ENCODE measurements at places on chromosomes 11 and 22.

GRCh38 chr22:50519151-50519550 is 6.2 kb downstream of the SCO2 start:
- DNase-seq = no peak

GRCh38 chr11:13206086-13206640 is 71.4 kb upstream of the BMAL1 start:
- DNase-seq = no peak

GRCh38 chr11:74615311-74615710 is 22.9 kb downstream of the POLD3 start:
- DNase-seq = no peak

GRCh38 chr11:19187114-19187832 is 14.5 kb downstream of the CSRP3 start:
- DNase-seq = no peak

DNA sequence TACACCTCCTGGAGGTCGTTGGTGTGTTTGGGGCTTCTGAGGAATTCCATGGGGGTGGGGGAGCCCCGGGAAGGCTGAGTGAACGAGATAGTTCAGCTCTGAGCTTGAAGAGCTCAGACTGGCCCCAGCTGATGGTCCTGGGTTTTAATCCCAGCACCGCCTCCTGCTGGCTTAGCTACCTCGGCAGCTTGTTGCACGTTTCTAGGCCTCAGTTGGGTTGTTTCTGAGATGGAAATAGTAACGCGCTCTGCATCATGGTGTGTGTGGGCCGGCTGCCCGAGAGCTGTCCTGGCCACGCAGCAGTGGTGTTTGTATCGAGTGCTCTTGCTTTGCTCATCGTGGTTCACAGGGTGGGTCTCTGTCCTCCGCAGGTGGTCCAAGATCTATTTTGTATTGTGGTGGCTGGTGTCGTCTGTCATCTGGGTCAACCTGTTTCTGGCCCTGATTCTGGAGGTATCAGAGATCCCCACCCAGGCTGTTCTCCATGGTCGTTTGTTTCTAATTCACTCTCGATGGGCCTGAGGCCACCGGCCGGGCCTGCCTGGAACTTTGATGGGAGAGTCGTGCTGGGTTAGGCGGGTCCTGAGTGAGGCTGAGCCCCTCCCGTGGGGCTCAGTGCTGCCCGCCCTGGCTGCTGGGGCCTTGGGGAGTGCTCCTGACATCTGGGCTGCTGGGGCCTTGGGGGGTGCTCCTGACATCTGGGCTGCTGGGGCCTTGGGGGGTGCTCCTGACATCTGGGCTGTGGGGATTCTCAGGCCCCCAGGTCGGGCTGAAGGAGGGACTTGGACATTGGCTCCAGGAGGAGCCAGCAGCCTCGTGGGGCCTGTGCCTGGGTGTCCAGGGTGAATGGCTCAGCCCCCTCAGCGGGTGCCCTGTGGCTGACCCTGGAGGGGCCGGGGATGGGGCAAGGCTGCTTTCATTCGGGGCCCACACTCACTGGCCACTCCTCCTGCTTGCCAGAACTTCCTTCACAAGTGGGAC is 37.7 kb downstream of the TPCN2 start:
- DNase-seq = no peak

- DNase-seq = no peak
Observed at GRCh38 chr11:32430568-32431381, 4.6 kb downstream of the WT1 start.

GRCh38 chr11:44083433-44083832 is 12.0 kb upstream of the EXT2 start:
- no peak for DNase-seq

DNA sequence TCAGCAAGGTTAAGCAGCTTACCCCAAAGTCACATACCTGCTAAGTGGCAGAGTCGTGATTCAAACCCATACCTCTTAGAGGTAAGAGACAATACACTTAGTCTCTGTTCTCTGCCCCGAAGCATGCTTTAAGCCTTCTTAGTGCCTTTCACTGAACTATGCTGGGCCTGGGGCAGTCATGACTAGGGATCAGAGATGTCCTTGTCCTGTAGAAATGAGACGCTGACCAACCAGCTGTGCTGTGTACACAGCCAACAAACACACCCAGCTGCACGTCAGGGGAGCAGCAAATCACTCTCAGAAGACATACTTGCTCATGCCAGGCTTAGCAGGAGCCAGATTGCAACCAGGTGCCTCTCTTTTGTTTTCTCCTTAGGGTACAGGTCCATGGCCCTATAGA is 255.7 kb downstream of the BUD13 start:
- no peak for DNase-seq

DNA sequence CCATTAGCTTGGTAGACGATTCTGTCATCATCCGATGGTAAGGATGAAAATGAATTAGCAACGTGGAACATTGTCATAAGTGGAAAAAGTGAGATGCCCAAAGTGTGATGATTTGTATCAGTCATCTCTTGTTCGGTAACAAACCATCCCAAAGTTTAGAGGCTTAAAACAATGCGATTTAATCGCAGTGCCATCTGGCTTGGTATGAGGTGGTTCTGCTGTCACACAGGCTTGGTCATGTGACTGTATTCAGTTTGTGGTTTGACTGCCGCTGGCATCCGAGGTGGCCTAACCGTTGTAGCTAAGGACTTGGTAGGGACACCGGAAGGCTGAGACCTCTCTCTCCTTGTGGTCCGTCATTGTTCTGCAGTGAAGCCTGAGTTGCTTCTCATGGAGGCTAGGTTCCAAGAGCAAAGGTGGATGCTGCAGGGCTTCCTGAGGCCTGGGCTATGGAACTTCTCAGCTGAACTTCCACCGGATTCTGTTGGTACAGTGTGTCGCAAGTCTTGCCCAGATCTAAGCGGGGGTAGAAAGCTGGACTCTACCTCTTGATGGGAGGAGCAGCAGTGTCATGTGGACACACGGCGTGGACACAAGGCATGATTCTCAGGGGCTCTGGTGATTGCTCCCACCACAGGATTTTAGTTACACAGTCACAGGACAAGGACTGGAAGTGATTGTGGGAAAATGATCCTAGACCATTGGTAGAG is 36.3 kb downstream of the BCR start:
- no peak for DNase-seq

- no peak for DNase-seq
Observed at GRCh38 chr11:105610871-105611571, 1.1 kb downstream of the GRIA4 start.

- DNase-seq = no peak
Observed at GRCh38 chr11:83544846-83545245, 258.7 kb upstream of the CCDC90B start.

DNA sequence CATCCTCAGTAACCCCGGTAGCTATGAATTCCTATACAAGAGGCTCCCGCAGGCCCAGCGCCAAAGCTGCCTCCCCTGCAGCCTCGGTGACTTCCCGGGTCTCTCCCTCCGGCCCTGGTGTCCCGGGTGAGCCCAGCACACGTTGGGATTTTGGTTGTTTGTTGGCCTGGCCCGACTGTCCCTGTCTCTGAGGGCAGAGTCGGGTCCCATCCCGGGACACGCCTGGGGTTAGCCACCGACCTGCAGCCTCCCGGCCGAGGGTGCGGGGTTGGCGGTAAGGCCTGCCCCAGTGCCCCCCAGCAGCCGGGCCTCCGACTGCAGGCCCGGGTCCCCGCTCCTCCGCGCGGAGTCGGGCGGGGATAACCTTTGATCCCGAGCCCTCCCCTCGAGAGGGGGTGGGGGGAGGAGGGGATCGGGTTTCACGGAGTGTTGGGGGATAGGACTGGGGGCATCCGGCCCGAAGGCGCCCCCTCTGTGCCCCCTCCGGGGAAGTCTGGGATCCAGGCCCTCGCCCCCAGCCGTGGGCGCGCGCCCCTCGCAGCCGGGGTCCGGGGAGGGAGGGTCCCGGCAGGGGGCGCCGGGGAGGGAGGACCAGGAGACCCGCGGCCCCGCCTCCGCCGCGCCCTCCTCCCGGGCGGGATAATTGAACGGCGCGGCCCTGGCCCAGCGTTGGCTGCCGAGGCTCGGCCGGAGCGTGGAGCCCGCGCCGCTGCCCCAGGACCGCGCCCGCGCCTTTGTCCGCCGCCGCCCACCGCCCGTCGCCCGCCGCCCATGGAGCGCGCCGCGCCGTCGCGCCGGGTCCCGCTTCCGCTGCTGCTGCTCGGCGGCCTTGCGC is at the start of gene FBLN1:
Gene FBLN1 (plus strand): TSS at position 669 of the 835 bp plus-strand sequence. CDS start 103 bp downstream, at position 772.
- no peak for DNase-seq

GRCh38 chr11:64752175-64752970 is 7.4 kb downstream of the PYGM start:
- no peak for DNase-seq

DNA sequence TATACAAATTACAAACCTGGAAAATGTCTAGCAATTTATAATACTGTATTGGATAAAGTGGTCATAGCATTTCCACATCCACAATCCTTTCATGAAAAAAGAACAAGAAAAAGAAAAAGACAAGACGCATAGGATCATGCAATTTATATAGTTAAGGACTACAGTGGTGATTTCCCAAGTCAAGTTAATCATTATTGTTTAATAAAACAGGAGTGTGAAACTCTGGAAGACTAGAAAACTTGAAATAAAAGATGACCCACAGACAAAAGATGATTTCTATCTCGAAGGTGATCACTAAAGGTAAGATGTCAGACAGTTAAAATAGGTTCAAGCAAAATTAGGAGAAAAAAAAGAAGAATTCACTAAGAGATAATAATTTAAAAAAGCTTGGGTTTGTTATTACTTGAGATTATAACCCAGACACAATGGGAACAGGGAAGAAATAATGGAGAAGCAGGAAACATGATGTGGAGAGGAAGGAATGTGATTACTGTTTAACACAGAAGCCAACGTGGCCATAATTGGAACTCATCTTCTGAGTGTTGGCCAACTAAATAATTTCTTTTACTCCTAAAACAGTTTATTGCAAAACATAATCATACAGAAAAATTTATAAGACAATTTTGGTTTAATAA is 441.2 kb upstream of the ANO3 start:
- DNase-seq = no peak

- no peak for DNase-seq
Observed at GRCh38 chr22:33832558-33833151, 87.6 kb downstream of the LARGE1 start.

GRCh38 chr11:60169264-60169915 is 13.5 kb downstream of the MS4A6A start:
- DNase-seq = no peak

GRCh38 chr11:43327987-43328386 is 16.2 kb downstream of the API5 start:
- DNase-seq = no peak

DNA sequence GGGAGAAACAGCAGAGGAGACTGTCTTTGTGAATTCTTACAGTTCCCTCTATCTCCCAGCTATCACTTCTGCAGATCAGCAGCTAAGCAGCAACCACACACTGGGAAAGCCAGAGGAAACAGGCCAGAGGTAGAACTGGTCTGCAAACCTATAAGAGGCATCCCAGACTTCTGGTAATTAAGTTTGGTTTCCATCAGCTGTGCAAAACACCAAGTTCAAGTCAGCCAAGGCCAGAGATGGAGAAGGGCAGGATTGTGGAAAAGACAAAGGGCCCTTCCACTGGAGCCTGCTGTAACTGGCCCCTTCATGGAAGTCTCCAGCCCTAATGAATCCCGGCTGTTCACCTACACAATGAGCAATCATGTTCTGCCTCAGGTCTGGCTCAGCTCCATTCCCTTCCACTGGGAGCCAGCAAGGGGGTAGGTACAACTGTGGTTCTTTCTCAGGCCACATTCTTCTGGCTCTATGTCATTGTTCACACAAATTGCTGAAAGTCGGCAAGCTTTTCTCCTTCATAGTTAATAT is 4.6 kb upstream of the PAMR1 start:
- DNase-seq = no peak

DNA sequence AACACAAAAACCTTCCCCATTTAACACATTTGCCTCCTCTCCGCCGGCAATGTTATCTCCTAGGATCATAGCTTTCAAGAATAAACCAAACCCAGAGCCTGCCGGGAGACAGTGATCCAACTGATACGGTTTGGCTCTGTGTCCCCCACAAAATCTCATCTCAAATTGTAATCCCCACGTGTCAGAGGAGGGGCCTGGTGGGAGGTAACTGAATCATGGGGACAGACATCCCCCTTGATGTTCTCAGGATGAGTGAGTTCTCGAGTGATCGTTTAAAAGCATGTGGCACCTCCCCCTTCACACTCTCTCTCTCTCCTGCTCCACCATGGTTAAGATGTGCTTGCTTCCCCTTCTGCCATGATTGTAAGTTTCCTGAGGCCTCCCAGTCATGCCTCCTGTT is 33.3 kb downstream of the RBFOX2 start:
- no peak for DNase-seq

DNA sequence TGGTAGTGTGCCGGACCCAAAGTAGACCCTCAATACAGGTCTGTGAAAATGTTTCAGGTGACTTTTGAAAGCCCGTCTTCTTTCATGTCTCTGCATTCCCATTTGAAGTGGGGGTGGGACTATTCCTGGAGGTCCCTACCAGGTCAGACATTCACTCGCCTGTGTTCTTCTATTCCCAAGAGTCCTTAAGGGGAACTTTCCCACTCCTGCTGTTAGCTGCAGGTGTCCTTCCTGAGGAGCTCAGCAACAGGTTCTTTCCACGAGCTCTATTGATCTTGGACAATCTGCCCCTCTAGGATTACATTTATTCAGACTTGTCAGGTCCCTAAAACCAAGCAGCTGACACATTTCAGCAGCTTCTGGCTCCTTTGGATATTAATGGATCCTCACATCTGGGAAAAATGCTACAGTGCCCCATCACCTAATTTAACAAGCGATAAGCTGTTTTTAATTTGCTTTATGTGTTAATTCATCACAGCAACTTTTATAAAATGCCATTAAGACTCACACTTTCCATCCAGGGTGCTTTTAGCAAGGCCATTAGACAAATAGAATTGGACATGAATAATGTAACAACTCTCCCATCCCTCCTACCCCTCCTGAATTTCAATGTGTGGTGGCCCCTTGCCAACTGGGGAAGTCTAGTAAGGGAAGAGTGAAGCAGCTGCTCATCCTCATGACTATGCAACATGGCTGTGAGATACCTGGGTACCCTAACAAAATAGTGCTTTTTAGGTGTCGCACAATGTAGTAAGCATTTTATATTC is 259.5 kb upstream of the CCDC90B start:
- DNase-seq = no peak

- DNase-seq = no peak
Observed at GRCh38 chr11:114280696-114281095, 15.5 kb upstream of the NNMT start.

GRCh38 chr22:16949561-16949960 is 58.5 kb downstream of the GAB4 start:
- DNase-seq = no peak

DNA sequence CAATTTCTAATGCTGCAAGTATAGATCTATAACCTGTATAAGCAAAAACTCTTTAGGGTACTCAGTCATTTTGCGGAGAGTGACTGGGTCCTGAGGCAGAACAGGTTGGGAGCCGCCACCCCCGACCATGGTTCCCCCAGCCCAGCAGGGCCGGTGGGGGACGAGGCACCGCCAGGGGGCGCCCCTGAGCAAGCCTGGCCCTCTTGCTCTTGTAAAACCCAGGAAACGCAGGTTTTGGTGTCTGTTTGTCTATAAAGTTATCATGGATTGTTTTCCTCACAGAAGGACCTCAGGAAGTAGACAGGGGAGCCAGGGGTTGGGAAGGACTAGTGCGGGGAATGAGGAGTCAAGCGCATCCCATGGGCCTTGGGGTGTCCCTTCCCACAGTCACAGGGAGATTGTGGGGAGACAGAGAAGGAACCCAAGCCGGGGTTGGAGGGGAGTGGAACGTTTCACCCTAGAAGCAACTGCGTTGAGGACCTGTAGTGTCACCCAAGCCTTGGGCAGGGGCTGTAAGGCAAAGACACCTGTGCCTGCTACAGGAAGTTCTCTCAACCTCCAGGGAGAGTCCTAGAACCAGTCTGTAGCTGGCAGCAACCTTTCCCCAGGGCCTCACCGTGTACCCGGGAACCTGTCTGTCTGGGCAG is 26.4 kb downstream of the KCTD17 start:
- DNase-seq = peak; percentile 76

Measured in stimulated activated CD8-positive, alpha-beta memory T cell treated with anti-CD3 and anti-CD28 coated beads, Interleukin-4, amount 100 ng/mL, for 4 hours (primary cell).